Stimulated activated CD8-positive, alpha-beta memory T cell treated with anti-CD3 and anti-CD28 coated beads, Interleukin-12 subunit alpha, Interleukin-12 subunit beta, amount 100 ng/mL, for 1 hour (primary cell): ENCODE measurements at places on chromosomes 12 and 14.

DNA sequence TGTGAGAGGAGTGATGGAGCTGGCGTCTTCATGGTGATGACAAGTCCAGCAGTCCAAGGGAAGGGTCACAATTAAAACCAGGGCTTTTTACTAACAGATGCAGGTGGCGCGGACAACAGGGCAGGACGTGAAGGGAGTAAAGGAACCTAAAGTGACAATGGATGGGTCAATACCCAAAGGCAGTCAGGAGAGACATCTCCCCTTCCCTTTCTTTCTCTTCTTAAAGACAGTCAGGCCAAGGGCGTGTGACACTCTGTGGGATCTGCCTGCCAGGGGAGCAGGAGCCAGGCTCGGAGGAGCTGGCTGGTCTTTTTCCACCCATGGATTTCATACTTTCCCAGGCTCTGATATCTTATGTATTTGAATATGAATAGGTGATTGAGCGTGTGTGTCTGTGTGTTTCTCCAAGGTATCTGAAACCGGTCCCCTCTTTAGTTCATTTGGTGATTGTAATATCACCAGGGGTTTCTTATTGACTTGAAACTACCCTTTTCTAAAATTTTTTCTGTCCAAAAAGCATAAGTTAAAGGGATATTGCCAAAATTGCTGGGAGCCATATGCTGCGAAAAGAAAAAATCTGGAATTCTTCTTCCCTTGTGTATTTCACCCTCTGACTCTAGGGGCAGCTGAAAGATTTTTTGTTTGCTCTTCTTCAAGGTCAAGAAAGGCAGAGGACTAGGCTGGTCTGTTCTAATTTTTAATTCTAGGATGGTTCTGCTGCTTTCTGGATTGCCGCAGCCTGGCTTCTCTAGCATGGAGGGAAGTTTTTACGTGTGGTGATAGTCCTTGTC is 61.8 kb downstream of the FBXL14 start:
- no peak for DNase-seq

GRCh38 chr12:87985069-87985675 is 44.0 kb downstream of the C12orf50 start:
- DNase-seq: no peak

GRCh38 chr12:3131129-3131528 is 54.0 kb downstream of the TSPAN9 start:
- DNase-seq: no peak

- DNase-seq: no peak
Measured at GRCh38 chr14:67392123-67392522, 19.8 kb downstream of the PLEK2 start.

- DNase-seq: no peak
Measured at GRCh38 chr14:36656687-36657398, 4.8 kb upstream of the PAX9 start.

- no peak for DNase-seq
Measured at GRCh38 chr14:44609201-44609600, 102.1 kb upstream of the FSCB start.

- no peak for DNase-seq
Measured at GRCh38 chr14:29486132-29486531, 441.5 kb downstream of the PRKD1 start.

DNA sequence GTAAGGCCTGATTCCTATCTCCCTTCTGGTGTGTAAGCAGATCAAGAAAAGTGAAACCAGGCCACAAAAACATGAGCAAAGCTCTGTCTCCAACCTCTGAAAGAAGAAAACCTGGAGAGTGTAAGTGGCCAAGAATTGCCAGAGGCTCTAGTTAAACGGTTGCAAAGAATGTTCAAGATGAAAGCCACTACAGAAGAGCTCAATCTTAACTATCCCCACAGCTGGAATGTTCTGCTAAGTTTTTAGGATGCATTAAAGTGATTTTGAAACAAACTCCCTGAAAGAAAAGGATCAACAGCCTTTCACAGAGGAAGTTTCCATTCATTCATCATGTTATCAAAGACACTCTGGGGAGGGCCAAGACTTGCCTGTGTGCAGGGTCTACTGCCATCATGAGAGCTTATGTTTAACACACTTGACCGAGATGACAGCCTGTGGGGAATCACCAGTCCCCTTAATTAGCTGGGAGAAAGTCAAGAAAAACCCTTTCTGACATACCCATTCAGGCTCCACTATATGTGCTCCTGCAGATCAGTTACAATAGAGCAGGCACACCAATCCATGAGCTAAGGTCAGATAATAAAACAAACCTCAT is 128.0 kb upstream of the OVCH1 start:
- DNase-seq: no peak

GRCh38 chr12:104600036-104600712 is 143.4 kb downstream of the CHST11 start:
- no peak for DNase-seq

- DNase-seq: no peak
Measured at GRCh38 chr12:20423557-20423956, 55.2 kb downstream of the PDE3A start.

- no peak for DNase-seq
Measured at GRCh38 chr14:28294834-28295440, 471.6 kb upstream of the FOXG1 start.
